ENCODE measurements at places on chromosomes 1 and 21.

DNA sequence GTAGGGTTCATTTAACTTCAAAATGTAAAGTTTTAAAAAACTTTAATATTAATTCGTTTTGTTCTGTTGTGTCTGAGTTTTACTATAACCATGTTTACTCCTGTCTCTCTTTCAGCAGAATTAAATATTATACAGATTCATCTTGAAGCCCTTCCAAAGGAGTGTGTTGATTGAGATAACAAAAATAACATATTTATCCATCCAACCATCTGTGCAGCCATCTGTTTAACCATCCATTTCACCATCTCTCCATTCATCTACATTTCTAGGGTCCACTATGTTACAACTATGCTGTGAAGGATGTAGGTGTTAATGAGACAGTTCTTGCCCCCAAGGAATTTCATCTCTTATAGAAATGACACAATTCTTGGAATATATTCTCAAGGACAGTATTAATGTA is 36.0 kb upstream of the GNG12 start:
- DNase-seq, result no peak

- no peak for DNase-seq
Observed at GRCh38 chr1:190663962-190664361, 186.3 kb upstream of the BRINP3 start.

- DNase-seq, result no peak
Observed at GRCh38 chr1:78645723-78646122, 3.9 kb upstream of the IFI44 start.

GRCh38 chr1:9093581-9093980 is 24.1 kb upstream of the SLC2A5 start:
- DNase-seq, result no peak

DNA sequence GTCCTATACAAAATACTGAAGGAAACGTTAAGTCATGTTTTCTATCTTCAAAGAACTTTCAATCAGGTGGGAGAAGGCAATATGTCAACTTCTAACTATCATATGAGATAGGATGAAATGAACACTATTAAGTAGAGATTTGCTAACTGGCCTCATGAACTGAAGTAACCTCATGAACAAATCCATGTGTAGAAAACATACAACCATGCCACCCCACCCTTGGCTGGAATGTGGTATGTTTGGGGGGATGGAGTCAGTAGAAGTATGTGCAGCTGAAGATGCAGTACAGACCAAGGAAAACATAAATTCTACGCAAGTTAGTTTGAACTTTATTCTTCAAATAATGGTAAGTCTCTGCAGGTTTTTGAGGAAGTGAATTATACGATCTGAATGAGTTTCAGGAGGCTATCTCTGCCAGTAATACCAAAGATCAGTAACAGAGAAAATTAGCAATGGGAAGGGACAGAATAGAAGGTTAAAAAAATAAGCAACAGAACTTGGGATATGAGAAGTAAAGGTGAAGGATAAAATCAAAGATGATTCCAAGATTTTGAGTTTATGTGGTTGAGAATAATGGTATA is 4.5 kb downstream of the TRMT1L start:
- no peak for DNase-seq

DNA sequence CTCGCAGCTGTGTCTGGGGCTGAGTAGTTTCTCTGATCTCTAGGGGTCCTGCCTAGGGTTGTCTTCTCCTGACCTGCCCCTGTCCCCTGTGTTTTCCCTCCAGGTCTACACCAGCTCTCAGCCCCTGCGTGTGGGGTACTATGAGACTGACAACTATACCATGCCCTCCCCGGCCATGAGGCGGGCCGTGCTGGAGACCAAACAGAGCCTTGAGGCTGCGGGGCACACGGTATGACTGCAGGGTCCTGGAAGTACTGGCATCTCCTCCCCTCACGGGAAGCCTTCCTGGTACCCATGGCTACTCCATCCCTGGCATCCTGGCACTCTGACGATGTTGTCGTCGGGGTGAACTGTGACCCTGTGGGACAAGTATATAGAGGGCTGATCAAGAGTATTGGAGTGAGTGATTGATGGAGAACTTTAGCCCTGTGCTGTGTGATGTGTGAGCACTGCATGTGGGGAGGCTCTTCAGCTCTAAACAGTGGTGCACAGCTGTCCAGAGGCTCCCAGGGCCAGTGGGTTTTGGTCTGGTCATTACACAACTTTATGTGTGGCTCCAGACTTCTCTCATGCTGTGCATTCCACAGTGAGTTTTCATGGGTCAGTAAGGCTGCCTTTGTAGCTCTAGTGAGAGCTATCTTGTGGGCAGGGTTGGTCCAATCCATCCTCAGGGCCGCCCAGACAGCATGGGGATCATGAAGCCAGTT is 14.4 kb downstream of the FAAH start:
- no peak for DNase-seq

- DNase-seq, result no peak
Observed at GRCh38 chr1:3074297-3074741, 5.3 kb downstream of the PRDM16 start.

- no peak for DNase-seq
Observed at GRCh38 chr1:11746795-11747487, 11.0 kb downstream of the AGTRAP start.

DNA sequence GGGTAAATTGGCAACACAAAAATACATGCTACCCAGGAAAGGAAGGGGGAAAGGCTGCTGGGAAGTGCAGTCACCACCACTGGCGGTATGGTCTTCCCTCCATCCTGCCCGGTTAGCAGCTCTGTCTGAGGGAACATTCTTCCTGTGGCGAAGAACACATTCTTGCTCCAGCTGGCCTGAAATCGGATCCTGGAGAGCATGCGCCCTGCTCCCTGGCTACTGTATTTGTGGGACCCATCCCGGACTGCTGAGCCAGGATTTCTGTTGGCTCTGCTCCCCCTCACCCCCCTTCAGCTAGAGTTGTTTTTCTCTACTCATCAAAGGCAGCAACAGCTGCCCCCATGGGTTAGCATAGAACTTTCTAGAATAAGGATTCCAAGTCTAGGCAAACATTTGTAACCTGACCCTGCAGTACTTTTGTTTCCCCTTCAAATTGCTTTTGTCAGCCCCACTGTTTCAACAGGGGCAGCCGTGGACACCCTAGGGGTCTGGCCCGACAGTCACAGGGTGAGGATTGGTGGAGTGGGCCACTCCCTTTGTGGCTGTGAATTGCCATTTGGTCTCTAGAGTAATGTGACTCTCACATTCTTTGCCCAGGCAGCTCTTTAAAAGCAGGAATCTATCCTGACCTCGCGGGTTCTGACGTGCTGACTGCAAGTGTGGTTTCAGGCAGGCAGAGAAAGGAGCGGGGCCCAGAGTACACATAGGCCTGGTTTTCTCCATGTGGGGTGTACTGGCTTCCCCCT is 157.7 kb downstream of the TOMM20 start:
- no peak for DNase-seq

DNA sequence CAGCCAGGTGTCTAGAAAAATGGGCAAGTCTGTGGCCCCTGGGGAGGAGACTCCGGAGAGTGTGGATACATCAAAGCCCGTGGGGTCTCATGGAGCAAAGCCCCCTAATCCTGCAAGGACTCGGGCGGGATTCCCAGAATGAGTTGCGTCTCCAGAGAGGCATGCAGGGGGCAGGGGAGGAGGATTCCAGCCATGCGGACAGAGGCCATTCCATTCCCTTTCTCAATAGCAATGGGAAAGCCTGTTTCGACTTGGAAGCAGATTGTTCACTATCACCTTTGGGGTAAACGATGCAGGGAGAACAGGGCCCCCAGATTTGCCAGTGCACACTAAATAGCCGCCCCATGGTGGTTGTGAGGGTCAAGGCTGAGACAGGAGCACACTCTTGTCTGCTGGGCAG is 15.4 kb upstream of the PRDM15 start:
- DNase-seq, result no peak

DNA sequence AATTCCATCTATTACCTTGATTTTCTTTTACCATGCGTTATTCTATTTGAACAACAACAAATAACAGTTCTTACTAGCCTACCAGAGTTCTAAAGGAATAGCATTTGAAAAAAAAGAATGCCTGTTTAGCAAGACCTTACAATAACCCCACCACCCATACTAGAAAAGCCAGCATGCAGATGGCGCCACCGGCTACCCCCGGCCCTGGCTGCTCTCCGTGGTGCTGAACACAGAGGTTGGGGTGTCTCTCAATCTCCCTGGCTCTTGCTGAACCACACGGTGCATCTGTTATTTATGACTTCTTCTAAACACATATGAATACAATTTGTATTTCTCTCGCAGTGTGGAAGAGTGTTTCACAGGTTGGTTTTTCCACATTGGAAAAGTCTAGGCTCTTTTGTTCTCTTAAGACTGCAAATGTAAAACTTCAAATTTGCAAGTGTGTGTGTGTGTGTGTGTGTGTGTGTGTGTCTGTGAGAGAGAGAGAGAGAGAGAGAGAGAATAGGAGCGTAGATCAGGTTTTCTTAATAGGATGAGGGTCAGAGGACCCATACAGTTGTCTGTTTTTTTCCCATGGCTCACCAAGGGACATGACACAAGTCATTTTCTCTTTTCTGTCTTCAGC is 13.6 kb downstream of the GRIK3 start:
- no peak for DNase-seq

- no peak for DNase-seq
Observed at GRCh38 chr1:95282518-95282895, 48.5 kb downstream of the RWDD3 start.

- DNase-seq, result no peak
Observed at GRCh38 chr1:239899747-239900146, 191.9 kb upstream of the FMN2 start.

- DNase-seq, result no peak
Observed at GRCh38 chr1:116311756-116312680, 61.0 kb upstream of the ATP1A1 start.

DNA sequence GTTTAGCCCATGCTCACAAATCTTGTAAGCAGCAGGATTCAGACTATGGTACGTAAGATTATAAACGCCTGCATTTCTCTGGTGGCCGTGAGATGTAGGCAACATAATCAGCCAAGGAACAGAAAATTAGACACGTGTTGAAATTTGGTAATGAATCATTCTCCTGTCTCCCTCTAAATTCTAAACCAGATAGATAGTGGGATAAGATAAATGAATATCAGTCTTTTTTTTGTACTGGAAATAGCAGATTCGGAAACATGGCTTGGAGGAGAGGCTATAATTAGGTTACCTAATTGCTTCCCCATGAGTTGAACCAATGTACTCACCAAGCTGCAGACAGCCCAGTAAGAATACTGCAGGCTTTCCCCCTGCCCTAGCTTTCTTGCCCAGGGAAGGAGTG is 172.3 kb downstream of the TGFB2 start:
- DNase-seq, result no peak

DNA sequence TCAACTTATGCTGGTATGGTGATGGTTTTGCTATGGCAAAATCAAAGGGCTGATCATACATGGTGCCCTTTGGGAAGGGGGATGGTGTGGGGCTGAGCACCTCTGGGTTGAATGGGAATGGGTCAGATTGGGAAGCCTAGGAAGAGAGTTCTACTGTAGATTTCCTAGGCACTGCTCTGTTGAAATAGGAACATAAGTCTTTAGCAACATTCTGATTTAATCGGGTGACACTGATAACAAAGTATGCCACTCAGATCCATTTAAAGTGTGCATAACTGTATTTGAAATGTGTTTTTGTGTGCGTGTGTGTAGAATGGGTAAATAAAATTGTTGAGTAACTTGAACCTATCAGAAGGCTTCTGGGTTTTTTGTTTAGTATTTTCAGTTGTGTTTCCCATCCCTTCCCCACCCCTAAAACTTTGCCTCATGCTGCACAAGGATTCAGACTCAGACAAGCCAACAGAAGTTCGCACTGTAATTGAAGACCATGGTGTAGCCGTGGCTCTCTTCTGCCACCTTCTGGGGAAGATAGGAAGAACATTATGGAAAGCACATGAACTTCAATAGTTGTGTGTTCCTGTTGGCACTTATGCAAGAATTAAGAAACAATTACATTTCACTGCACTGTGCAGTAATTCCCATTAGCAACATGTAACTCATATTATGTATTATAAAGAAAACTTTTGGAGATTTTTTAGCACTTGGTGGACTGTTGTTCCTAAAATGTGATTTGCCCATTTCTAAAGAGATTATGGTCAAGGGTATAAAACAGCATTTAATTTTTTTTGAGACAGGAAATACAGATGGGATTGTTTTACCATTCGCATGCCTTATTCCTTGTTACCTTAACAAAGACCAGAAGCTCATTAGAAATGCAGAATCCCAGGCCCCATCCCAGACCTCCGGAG is 10.9 kb upstream of the C4BPB start:
- peak; percentile 54 for DNase-seq

DNA sequence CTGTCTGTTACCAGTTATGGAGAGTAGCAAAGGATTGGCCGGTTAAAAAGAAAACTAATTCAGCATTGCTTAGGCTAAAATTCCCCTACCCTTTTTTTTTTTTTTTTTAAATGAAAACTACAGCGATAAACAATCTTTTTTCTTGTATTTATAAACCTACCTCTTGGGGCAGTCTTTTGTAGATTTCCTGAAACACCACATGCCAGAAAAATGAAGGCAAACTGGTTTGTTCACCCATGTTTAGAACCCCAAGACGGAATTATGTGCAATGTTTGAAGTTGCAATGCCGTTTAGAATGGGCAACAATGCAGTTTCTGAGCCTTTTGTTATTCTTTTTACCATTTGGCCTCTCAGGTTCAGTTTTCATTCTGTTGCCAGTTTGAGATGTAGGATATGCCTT is 59.1 kb downstream of the PRDM2 start:
- no peak for DNase-seq

DNA sequence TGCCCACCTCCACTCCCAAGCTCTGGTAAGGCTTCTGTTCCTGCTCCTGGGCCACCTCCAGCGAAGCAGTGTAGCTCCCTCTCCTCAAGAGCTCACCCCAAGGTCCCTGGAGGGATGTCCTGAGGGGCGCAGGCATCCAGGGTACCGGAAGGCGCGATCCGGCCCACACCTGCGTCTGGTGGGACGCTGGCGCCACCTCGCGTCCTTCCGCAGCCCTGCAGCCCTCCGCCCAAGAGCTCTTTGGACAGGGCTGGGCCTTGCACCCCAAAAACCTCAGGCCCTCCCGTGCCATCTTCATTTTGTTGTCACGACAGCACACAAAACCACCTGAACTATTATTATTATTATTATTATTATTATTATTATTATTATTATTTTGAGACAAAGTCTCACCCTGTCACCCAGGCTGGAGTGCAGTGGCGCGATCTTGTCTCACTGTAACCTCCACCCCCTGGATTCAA is 49.2 kb upstream of the PAX7 start:
- peak; percentile 41 for DNase-seq

- DNase-seq, result no peak
Observed at GRCh38 chr1:248710305-248710900, 7.8 kb upstream of the OR14I1 start.

DNA sequence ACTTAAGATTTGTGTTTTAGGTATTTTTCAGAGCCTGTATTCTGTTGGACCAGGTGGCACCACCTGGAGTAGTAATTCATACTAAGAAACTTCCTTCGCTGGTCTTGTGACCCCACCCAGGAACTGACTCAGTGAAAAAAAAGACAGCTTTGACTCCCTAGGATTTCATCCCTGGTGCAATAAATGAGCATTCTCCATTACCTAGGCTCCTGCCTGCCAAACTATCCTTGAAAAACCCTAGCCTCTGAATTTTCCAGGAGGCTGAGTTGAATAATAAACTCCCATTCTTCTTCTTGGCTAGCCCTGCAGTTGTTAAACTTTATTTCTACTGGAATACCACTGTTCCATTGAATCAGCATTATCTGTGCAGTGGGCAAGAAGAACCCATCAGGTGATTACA is 10.6 kb upstream of the RGS18 start:
- DNase-seq, result no peak

- no peak for DNase-seq
Observed at GRCh38 chr1:14929547-14930246, 223.8 kb upstream of the TMEM51 start.

- no peak for DNase-seq
Observed at GRCh38 chr1:4489486-4489885, 164.9 kb upstream of the AJAP1 start.

All from stimulated activated effector memory CD8-positive, alpha-beta T cell treated with anti-CD3 and anti-CD28 coated beads, Interleukin-12 subunit alpha, Interleukin-12 subunit beta, amount 100 ng/mL, for 72 hours (primary cell).